Fibroblast of skin of right biceps (primary cell): ENCODE measurements at places on chromosomes 12 and 14.
A peak's percentile ranks its signal among the peaks of the same experiment; 100 is the strongest.

DNA sequence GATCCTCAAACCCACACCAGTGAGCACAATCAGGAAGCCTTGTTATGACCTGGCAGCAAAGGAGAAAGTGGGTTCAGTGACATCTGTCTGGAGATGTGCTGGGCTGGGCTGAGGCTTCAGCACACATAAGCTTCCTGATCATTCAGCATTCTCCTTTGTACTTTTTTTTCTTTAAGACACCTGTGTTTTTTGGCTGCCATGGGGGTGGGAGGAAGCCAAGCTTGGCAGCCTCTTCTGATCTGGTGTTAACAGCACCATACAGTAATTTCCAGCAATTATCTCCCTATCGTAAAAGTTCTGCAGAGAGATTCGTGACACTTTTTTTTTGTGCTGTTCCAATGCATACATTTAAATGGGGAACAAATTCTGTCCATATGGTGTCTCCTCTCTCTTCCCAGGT lies 38.9 kb upstream of the RASSF3 start:
- DNase-seq: no peak

DNA sequence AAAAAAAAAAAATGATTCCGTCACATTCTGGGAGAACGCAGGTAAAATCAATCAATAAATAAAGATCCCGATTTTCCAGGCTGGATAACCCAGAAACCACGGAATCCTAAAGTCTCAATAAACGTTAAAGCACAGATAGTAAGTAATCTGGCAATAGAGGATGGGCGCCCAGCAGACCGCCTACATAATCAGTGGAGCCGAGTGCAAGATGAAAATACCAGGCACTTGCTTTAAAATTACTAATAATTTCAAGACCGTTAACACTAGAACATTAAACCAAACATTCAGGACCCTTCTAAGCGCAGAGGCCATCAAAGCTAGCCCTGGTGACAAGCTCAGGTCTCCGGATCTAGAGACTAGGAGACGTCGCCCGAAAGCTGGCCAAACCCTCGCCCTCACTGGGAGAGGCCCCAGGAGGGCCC lies 1.2 kb upstream of the DCAF11 start:
- DNase-seq: no peak

- peak; percentile 57 for DNase-seq
These were observed 30.7 kb downstream of the CEP290 start for GRCh38 chr12:88111074-88111652.

GRCh38 chr14:91009501-91010152 lies 50.8 kb downstream of the RPS6KA5 start:
- DNase-seq: no peak

DNA sequence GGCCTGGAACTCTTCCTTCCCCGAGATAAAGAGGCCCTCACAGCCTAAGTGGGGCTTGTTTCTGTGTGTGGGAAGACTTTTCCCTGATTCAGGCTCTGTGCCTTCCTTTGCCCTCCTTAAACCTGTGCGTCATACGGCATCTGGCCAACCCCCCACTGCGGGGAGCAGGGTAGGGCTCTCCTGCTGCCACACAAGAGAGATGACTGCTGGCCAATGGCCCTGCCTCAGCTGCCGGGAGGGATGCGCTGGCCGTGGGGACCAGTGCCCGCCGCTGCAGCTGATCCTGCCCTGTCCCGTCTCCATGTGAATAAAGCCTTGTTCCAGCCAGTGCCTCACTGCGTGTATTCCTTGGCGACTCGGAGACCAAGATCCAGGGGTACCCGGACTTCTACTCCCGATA lies 42.5 kb upstream of the BEGAIN start:
- DNase-seq: no peak

GRCh38 chr14:101965181-101965544 lies 790 bp downstream of the DYNC1H1 start:
- DNase-seq: peak; percentile 61

DNA sequence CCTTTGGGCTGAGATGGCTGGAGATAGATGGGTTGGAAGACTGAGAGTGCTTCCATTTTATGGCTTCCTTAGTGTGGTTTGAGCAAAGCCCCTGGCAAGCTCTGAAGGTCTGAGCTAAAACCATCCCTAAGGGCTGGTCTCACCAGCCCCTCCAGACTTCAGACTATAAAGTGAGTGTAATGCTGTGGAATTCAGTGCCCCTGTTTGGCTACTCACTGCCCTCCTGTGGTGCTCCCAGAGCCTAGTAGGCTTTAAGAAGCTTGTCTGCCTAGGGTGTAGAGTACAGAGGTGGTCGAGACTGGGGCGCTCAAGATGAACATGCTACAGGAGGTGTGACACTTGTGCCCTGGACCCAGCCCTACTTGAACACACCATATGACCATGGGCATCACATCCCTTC lies 246.7 kb upstream of the FKBP4 start:
- DNase-seq: peak; percentile 16

DNA sequence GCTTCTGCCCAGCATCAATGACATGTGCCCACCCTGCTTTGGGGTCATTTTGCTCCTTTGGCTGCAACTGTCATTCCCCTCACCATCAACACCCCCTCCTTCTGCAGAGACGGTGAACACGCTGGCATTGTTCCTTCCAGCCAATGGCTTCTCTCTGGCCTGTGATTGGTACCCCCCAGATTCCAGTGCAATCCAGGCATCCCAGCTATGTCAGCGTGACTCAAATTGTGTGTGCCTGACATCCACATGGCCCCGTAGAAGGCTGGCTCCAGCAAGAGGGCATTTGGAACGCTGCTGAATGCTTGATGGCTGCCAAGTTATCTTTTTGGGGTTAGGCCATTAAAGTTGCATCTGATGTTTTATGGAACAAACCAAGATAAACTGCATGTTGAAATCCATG lies 21.0 kb upstream of the CCND2 start:
- no peak for DNase-seq

DNA sequence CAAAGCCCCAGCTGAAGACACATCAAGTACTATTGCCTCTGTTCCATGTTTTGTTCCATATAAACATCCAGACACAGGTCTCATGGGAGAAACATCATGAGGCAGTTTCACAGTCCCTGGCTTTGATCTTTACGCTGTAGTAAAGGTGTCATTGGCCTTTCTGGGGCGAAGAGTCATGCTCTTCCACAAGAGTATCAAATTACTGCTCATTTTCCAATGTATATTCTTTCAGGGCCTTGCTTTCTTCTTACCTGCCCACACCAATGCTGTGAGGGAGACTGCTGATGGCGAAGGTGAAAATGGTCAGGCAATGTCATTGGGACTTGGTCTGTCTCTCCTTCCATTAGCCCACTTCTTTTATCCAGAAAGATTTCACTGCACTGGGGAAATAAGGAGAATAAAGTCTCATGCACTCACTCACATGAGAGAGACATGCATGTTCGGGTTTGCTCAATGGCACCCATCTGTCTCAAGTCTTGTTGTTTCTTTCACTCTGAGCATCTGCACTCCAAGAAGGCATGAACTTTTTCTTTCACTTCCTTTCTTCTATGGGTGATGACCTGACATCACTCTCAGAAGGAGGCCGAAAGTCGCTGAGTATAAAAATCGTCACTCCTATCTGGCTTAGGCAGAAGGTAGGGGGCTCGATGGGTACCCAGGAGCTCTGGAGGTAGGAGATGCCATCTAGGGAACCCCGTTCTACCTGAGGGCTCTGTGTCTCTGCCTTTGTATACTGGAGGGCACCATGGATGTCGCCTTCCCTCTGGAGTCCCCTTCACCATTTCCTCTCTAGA lies 1.3 kb upstream of the JDP2 start:
- DNase-seq: no peak

DNA sequence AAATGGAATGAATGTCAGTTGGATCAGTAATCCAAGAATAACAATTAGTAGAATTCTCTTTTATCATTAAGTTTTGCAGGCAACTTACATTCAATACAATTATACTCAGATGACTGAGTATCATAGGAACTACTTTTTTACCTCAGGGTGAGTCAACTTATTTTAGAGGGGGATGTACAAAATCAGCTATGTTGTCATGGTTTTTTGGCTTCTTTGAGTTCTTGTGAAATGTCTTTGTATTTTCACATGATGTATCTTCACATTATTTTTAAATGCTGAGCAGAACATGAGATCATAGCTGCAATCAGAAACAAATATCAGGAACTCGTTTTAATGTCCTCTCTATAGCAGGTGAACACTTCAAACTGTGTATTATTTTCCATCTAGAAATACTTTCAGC lies 65.3 kb upstream of the PTPRR start:
- peak; percentile 75 for DNase-seq

GRCh38 chr14:51848120-51848519 lies 12.3 kb upstream of the GNG2 start:
- DNase-seq: no peak

DNA sequence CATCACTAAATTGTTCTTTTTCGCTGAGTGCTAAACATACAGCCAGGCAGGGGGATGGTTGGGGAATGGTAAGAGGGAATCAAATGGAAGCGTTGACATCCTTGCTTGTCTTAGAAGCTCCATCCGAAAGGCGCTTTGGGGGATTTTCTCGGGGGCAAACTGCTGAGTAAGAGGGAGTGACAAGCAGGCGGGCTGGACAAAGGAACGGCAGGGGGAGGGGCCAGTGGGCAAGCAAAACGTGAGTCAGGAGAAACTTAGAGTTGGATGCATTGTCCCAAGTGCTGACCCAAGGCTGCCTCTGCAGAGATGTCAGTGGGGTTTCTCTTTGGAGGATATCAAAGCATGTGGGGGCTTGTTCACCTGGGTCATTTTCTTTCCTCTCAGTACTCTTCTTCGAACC lies 480.5 kb downstream of the VRK1 start:
- no peak for DNase-seq

- peak; percentile 98 for DNase-seq
These were observed 88.5 kb upstream of the NCOR2 start for GRCh38 chr12:124655698-124656516.

GRCh38 chr14:72747652-72748051 lies 146.2 kb downstream of the DPF3 start:
- DNase-seq: no peak

DNA sequence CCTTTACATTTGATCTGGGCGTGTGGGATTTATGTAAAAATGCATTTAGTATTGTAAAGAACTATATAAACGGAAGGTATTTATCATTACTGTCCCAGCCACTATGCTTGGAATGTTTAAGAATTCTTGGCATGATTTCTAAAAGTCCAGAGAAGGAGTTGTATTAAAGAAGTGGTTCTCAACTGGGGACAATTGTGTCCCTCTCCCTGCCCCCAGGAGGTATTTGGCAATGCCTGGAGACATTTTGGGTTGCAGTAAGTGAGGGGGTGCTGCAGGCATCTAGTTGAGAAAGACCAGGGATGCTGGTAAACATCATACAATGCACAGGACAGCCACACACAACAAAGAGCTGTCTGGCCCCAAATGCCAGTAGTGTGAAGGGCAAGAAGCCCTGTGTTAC lies 7.2 kb downstream of the SLC38A1 start:
- peak; percentile 36 for DNase-seq

- DNase-seq: no peak
These were observed 19.1 kb upstream of the TBX3 start for GRCh38 chr12:114703060-114703493.

DNA sequence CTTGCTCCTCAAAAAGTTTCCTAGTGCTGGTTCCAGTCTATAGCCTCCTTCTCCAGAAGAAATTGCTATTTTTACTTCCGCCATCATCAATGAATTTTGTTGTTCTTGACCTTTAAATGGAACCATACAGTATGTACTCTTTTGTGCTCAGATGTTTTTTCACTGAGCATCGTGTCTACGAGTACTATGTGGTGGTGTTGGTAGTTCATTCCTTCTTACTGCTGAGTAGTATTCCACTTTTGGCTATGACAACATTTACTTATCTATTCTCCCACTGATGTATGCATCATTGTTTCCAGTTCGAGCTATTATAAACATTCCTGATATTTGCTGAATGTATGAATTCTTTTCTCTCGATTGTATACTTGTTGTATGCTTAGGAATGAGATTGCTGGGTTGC lies 28.6 kb downstream of the SLC2A14 start:
- peak; percentile 40 for DNase-seq

DNA sequence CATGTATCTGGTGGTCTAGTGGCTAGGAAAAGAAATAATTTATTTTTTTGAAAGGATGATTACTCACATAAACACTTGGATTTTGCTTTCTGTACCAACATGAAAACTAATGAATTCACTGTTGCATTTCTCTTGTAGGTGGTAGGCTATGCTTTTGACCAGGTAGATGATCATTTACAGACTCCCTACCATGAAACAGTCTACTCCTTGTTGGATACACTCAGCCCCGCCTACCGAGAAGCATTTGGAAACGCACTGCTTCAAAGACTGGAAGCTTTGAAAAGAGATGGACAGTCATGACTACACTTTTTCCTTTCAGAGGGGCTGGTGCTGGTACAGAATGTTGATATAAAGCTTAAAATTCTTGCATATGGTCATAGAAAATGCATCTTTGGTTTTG lies 6.5 kb upstream of the AK7 start:
- DNase-seq: no peak

GRCh38 chr14:68817506-68818212 lies 24.8 kb upstream of the ZFP36L1 start:
- no peak for DNase-seq

- DNase-seq: no peak
These were observed 55.6 kb downstream of the LGMN start for GRCh38 chr14:92692822-92693226.

DNA sequence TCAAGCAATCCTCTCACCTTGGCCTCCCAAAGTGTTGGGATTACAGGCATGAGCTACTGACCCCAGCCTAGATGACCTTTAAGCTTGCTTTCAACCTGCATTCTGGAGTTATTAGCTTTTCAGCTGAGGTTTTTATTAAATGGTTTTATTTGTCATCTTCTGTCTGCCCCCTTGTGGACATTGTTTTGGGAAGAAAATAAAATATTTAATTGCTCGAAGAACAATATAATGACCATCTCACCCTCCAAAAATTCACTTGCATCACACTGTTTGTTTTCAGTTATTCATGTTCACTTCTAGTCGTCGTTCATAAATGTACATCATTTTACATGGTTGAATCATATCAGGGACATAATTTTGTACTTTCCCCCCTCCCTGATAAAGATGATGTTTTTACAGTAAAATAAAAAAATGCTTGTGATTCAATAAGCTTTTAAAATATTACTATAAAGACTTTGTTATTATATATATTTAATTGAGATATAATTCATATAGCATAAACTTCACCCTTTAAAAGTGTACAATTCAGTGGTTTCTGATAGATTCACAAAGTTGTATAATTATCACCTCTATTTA lies 10.1 kb upstream of the SPATS2 start:
- peak; percentile 67 for DNase-seq

- DNase-seq: no peak
These were observed 53.7 kb upstream of the COCH start for GRCh38 chr14:30820674-30821073.

DNA sequence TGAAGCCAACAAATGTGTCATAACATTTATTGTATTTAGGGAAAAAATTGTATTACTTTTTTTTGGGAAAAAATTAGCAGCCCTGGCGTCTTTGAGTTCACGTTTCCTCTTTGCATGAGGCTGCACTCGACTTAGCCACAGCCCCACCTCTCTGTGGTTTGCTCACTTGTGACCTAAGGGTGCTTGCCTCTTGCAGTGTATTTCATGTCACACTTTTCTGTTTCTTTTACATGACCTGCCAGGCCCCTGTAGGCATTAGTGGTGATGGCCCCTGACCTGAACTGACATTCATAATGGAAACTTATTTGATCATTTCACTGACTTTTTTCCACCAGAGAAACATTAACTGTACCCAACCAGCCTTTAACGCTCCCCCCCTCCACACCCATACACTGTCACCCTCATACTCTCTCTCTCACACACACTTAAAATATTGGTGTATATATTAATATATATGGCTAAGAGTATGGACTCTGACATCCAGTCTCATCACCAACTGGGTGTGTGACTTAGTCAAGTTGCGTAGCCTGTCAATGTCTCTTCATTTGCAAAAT lies 122.9 kb downstream of the PRKCH start:
- no peak for DNase-seq
